ENCODE measurements at places on chromosomes 1 and 21. TPM values are rescaled to one million over a fixed set of nuclear protein-coding genes. Genes with fewer than 3 reads are reported as not detected.
A peak's percentile ranks its signal among the peaks of the same experiment; 100 is the strongest.

The OR6K3 gene
- not detected for total RNA-seq

GRCh38 chr1:227305894-227306626 lies 12.2 kb downstream of the CDC42BPA start:
- no peak for DNase-seq

The MOB3C gene
- total RNA-seq, result 13.6 TPM

GRCh38 chr21:42200906-42201614 lies 17.9 kb upstream of the ABCG1 start:
- DNase-seq, result peak; percentile 16

DNA sequence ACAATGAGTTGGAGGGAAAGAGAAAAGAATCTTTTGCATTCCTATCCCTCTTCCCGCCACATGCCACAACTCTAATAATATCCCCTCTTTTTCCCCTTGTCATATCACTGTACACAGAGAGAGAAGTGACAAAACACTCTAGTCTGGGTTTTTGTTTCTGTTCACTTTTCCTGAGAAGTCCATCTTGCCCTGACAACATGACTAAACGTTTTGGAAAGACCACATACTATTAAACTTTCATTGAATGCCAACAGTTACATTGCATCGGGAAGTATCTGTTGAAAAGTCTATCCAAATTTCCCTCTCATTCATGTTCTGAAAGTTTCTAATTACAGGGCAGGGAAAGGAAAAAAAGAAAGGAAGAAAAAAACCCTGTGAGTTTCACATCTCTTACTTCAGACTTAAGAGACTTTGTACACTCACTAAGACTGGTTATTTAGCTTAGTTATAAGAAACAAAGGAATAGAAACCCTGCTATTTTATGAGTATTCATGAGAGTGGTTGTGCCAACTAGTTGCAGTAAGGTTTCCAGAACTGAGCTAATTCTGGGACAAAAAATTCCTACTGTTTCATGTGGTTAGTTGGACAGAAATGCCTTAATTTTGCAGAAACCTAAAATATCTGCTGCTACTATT lies 16.9 kb downstream of the PLA2G4A start:
- DNase-seq, result no peak

The LRRN2 gene
- total RNA-seq, result not detected

The PTPN7 gene
- total RNA-seq, result 124 TPM

GRCh38 chr1:32899586-32900296 lies 1.4 kb downstream of the TMEM54 start:
- no peak for DNase-seq

The NBPF20 gene
- total RNA-seq, result 9.0 TPM

- DNase-seq, result no peak
Measured at GRCh38 chr1:232984577-232985425, 34.4 kb downstream of the NTPCR start.

DNA sequence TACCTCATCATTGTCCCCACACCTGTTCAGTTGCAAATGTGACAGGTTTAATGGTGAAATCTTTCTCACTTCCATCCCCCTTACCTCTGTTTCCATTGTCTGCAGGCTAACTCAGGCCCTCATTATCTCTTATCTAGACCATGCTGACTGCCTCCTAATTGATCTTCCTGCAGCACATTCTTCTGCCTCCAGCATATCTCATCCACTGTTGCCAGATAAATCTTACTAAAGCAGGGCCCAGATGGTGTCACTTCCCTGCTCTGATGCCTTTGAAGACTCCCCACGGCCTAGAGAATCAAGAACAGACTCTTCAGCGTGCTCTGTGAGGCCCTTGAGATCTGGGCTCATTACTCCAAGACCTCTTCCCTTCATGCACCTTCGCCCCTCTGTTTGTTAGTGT lies 230.1 kb downstream of the DUSP10 start:
- DNase-seq, result no peak

- peak; percentile 53 for DNase-seq
Measured at GRCh38 chr1:156126630-156127534, 12.4 kb downstream of the LMNA start.

DNA sequence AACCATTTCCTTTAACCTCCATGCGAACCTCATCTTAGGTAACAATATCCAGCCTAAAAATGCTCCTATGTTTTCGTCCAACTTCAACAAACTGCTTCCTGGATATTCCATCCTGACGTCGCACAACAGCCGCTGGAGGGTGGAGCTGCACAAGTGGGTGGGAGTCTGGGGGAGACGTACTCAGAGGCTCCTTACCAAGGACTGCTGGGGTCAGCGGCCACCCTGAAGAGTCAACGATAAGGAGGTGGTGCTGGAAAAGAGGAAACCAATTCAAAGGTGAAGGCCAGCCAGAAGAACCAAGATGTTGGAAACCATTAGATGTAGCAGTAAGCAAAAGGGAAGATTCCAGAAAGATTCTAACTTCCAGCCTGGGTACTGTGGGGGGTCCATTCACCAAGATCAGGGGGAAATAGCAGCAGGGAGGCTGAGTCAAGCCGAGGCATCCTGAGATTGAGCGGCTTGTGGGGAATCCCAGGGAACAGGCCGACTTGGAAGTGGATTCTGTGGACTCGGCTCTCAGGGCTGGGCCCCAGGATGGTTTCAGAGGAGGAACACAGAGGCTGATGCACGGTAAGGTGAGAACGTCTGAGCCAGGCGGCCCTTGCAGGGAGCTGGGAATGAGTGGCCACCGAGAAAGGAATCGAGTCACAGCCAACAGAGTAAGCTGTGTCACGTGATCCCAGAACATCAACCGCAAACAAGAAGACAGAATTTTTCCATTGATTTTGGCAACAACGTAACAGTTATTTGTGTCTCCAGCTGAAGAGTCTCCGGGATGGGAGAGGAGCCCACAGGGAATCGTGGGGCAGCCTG lies 375.7 kb downstream of the NPHP4 start:
- DNase-seq, result no peak

The KIF21B gene
- total RNA-seq, result 96.9 TPM

The FCRL5 gene
- 0.22 TPM for total RNA-seq

DNA sequence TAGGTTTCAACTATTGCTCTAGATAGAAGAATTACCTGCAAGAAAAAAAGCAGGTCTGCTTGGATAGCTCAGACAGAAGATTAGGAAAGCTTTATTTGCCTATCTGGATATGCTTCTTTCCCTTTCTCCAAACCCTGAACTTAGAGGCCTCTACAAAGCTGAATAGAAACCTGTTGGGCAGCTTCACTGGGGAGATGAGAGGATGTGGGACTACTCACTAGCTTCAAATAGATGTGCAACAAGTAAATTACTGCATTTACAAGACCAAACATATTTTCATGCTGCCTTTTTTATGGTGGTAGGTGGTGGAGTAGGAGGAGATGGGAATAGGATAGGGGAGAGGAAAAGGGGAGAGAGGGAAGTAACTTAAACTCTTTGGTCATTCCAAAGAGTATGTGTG lies 6.4 kb downstream of the CLCA2 start:
- DNase-seq, result no peak

GRCh38 chr1:205224736-205225135 lies 3.0 kb upstream of the TMCC2 start:
- DNase-seq, result no peak

The A3GALT2 gene
- not detected for total RNA-seq

DNA sequence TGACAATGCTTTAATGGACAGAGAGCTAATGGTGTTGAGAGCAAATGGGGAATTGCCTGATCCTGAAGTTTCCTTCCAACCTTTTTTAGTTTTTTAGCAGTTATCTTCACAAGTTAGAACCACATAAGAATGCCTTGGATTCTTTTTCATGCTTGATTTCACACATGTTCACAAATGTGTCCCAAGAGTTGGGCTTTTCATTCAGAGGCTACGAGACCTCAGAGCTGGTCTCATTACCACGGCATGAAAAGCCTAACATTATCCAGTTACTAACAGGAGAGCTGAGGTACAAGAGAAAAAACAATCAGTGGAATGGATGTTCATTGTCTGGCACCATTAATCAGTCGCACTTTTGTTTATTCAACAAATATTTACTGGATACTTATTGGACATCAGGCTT lies 340.6 kb downstream of the ZNF326 start:
- no peak for DNase-seq

The CCDC27 gene
- total RNA-seq, result not detected

- DNase-seq, result no peak
Measured at GRCh38 chr1:181482001-181482430, 1.3 kb upstream of the CACNA1E start.

The CATSPERE gene
- 0.49 TPM for total RNA-seq

The SHISAL2A gene
- 27.2 TPM for total RNA-seq

GRCh38 chr1:176884286-176884685 lies 280.2 kb downstream of the ASTN1 start:
- DNase-seq, result no peak

The CRP gene
- not detected for total RNA-seq

DNA sequence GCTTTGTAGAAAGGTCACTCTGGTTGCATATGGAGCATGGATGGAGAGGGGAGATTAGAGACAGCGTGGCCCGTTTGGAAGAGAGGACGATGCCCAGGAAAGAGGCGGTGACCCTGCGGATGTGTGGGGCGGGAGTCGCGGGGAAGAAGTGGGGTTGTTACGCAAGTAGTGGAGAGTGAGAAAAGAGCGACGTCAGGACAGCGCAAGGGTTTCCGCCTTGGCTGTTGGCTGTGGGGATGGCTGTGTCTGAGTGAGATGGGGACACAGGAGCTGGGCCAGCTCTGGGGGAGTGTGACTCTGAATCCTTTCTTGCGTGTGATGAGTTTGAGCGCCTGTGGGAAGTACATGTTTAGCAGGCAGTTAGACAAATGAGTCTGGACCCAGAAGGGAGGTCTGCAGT lies 3.8 kb downstream of the B4GALT2 start:
- no peak for DNase-seq

The TEX38 gene
- not detected for total RNA-seq

The AUNIP gene
- total RNA-seq, result not detected

DNA sequence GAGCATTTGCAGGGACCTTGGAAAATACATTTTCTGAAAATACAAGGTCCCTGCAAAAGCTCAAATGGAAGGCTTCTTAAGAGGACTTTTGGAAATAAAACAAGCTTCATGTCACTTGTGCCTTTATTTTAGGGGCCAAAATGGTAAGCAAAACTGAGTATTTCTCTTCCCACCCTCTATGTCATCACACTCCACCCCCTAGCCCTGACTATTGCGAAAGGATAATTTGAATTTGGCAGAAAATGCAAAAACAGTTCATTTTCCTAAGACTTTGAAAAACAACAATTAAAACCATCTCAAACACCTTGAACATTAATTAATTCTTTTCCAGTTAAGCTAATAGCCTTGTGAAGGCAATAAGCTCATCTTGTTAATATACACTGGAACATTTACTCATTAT lies 201.7 kb downstream of the TM2D1 start:
- no peak for DNase-seq
